ENCODE measurements at places on chromosomes 5 and 9.

DNA sequence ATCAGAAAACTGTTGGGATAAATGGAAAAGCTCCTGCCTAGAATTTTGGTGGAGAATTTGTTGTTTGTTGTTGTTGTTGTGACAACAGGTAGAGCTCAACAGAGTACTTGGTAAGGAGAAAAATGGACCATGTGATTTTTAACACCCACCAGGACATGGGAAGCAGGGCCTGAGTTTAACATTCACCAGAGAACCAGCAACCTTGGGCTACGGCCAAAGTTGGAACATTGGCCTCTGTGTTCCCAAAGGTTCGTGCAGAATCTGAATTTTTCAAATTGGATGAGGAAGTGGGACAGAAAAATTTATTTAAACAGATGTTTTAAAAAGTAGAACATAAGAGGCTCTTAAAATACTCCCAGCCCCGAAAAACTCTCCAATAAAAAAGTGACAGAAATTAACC lies 127.0 kb downstream of the GNA14 start:
- DNase-seq, result no peak

DNA sequence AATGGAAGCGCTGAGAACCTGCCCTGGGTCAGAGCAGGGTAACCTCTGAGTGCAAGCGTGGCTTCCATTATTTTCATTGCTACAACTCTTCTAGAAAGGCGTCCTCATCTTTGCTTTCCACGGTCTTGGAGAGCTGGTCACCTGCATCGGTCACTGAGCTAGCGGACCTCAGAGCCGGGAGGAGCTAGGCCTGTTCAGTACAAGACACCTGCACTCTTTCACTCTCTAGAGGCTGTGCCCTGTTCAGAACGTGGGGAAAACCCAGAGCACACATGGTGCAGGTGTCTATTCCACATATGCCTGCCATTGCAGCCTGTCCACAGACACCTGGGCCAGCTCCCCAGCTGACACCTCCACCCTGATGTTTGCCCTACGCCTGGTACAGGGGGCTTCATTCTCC lies 147.8 kb upstream of the IRX2 start:
- no peak for DNase-seq

DNA sequence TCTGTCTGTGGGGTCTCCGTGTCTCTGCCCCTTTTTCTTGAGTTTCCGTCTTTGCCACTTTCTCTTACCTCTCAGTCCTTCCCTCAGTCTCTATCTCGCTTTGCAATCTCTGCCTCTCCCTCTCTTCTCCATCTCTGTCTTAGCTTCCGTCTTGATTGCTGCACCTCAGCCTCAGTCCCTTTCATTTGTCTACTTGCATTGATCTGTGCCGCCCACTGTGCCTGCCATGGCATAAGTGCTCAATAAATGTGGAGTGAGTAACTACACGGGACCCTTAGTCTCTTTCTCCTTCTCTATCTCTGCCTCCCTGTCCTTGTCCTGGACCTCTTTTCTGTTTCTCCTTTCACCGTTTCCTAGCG lies 6.6 kb downstream of the PCDHGC5 start:
- no peak for DNase-seq

DNA sequence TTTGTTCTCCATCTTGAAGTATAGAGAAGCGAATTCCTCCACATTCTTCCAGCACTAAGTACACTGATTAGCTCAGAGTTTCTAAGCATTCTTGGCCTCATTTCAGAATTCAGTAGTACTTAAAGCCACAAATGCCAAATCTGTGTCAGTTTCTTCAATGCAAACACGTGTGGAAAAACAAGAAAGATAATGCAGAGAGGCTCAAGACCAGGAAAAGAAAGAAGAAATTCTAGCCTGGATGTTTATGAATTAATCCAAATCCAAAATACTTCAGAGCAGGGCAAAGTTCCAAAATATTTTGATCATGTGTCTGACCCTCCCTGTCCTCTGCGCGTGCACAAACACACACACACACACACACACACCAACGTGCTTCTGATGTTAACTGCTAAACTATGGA lies 457.6 kb downstream of the SLCO4C1 start:
- no peak for DNase-seq

DNA sequence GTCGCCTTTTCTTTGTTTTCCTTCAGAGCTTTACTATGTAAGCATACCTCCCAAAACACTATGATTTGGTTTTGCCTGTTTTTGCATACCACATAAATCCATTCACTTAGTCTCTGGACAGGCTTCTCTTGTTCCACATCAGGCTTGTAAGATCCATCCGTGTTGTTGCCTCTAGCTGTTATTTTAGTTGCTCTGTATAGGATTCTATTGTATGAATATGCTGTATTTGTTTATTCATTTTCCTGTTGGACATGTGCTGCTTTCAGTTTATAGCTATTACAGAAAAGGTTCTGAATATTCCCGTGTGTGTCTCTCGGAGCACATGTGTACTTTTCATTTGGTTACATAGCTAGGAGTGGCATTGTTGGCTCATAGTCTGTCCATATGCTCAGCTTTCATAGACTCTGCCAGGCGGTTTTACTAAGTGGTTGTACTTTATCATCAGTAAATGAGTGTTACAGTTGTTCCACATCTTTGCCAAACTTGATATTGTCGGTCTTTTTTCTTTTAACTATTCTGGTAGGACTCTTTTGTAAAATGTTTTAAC lies 41.8 kb downstream of the NUP214 start:
- no peak for DNase-seq

GRCh38 chr5:107330903-107331302 lies 339.8 kb downstream of the EFNA5 start:
- no peak for DNase-seq

- DNase-seq, result no peak
Measured at GRCh38 chr5:10761933-10762775, 1.1 kb upstream of the DAP start.

DNA sequence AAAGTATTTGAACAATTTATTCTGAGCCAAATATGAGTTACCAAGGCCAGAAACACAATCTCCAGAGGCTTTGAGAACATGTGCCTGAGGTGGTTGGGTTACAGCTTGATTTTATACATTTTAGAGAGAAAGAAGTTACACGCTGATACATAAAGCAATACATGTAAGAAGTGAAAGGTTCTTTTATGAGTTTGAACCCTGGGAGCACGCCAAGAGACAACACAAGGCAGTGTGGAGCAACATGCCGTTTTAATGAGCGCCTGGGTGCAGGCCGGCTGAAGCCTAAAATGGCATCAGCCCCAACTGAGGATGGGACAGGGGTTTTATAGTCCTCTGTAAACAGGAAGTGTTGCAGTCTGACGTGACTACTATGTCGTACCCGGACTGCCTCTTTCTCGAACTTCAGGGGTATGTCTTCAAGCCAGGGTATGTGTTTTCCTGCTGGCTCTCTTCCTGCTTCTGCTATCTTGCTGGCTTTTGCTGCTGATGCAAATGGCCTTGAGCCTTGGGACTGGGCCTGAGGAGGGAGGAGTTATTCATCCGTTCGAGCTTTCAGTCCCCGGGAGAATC lies 193.7 kb downstream of the CYLC2 start:
- no peak for DNase-seq

GRCh38 chr5:9423571-9423970 lies 122.3 kb downstream of the SEMA5A start:
- no peak for DNase-seq

DNA sequence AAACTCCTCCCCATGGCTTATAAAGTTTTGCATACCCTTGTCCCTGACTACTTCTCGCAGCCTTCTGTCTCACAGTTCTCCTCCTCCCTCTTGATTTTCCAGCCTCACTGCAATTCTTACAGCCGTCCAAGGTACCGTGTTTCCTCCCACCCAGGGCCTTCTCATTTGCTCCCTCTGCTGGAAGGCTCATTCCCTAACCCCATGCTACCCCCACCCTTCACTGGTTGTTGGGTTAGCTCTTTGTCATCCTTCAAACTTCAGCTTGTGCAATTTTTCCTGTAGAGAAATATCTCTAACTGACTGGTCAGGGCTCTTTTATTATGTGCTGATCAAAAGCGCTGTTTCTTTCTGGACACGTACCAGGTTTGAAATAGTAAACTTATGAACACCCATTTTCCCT lies 329.2 kb downstream of the EBF1 start:
- no peak for DNase-seq

DNA sequence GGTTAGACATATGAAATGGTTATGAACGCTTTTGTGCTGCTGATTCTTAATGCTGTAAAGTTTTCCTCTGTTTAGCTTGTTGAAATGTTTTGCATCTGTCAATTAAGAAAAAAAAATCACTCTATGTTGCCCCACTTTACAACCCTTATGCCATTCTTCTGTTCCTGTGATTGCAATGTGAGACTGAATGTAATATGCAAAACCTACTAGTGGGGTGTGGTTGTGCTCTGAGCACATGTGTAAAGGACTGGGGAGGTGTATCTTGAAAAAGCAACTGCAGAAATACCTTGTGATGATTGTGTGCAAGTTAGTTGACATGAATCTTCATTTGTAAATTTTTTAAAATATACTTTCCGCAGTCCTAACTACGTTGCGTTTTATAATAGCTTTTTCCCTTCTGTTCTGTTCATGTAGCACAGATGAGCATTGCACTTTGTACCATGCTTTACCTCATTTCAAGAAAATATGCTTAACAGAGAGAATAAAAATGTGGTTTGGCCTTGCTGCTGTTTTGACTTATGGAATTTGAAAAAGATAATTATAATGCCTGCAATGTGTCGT lies 357.0 kb upstream of the PIK3R1 start:
- no peak for DNase-seq
